ENCODE measurements at places on chromosomes 2 and 18.

DNA sequence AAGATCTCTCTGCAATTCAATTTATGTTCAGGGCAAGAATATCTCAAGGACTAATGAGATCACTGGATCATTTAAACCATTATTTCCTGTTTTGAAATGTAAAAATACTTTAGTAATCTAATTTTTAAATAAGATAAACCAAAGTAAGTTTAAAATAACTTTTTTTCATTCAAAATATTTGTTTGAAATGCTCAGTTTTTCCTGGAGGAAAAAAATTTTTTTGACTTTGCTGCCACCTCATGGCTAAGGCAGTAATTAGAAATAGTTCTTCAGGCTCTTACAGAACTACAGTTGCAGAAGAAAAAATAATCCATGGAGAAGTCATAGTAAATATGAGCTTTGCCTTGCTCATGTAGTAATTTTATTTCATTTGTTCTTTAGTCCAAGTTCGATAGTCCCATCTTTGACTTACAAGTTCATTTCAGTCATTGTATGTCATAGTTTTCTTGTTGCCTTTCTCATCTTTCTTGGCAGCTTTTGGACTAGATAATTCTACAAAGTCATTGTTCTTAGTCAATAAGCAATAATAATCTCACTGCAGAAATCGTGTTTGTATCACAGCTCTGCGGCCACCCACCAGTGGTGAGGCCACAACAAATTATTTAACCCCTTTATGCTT lies 127.4 kb downstream of the DPP4 start:
- DNase-seq = no peak

DNA sequence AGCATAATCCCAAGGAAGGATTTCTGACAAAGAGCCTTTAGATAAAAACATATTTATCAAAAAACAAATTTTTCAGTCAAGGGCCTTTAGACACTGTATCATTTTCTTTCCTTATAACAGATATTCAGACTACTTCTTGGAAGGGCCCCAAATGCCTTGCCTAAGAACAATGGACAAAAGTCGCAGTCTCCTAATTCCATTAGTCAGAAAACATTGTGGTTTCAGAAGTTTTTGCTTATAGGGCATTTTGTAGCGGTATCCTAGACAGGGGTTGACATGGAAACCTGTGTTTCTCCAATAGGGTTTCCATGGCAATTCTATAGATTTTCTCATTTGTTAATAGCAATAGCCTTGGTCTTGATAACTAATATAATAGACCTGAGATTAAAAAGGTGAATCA lies 36.7 kb upstream of the AGPS start:
- DNase-seq = no peak

DNA sequence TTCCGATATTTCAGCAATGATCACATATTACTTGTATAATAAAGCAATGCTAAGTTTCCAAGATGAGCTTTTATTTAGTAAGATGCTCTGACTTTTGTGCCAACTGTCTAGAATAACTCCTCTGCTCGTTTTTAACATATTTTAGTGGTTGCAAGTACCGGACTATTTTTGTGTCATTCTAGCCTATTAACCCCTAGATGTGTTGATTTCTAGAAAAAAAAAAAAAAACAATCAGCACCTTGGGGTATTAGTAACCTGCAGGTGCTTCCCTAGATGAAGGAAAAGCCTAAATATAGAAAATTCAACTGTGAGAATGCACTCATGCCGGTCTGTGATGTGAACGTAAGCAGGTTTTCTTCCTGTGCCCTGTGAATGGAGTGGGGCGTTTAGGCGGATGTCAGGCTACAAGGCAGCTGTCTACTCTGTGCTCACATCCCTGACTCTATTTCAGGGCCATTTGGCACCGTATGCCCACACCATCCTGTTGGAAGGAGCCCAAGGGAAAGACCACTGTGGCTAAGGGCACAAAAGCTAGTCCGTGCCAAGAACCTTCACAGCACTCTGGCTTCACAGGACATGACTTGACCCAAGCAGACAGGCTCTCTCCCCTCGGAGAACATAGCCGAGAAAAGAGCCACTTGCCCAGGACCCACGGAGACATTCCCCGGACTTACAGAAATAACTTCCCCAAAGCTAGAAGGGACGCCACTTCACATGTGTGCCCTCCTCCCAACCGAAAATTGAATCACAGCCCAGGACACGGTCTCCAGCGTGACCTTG lies 60.9 kb upstream of the AGAP1 start:
- peak; percentile 31 for DNase-seq

DNA sequence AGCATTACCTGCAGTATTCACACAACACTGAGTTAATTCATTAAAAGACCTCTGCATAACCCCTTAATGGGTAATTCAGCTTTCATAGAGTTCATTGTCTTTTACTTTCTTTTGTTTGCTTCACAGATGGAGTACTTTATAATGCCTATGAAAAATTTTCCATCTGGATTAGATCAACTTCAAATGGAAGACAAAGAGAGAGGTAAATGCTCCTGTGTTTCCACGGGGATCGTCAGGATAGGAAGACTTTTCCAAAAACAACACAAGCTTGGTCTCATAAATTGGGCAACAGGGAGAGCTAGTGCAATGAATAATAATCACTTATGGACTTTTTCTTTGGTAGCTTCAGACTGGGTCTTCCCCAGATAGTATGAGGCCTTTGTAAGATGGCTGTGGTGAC lies 100.7 kb downstream of the ICOS start:
- DNase-seq = no peak

DNA sequence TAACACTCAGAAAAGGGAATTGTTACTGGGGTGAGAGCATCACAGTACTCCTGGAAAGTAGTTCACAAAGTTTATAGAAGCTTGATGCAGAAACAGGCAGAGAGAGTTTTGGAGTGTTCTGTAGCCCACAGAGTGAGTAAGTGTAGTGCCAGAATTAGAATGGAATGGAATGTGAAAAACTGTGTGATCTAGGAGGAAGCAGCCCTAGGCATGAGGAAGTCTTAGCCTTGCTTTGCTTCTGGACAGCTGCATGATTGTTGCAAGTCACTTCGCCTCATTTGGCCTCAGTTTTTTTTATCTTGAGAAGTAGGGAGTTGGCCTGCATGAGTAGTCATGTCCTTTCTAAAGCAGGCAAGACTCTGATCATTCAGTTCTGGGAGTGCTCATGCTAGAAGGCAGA lies 10.9 kb downstream of the SERPINB12 start:
- no peak for DNase-seq

- no peak for DNase-seq
Measured at GRCh38 chr2:175183674-175184073, 2.2 kb upstream of the ATP5MC3 start.

- DNase-seq = no peak
Measured at GRCh38 chr2:207819839-207820784, 50.4 kb upstream of the FZD5 start.

GRCh38 chr2:231781798-231782726 lies 980 bp upstream of the PDE6D start:
- DNase-seq = no peak

DNA sequence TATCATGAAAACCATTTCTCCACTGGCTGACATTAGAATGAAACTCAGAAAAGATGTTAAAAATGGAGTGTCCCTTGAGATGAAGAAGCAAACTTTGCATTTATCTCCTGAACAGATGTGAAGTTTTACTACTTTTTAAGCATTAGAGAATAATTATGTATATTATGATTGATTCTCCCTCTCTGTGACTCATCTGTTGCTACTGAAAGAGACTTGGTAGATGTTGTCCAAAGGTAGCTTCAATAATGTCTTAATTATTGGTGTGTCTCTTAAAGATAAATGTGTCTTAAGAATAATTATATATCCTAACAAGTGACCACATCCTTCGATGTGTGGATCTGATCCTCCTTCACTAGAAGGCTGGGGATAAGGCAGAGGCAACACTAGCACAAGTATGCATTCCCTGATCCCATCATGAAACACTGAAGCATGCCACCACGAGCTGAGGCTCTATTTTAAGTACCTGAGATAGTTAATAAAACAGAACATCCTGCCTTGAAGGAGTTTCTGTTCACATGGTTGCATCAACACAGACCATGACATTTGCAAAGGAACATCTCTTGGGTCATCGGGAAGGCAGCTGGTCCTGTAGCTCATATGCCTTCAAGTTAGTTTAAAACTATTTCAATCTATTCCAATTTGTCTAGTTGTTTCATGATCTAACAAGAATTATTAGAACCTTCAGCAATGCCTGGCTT lies 15.5 kb downstream of the RND3 start:
- DNase-seq = no peak

DNA sequence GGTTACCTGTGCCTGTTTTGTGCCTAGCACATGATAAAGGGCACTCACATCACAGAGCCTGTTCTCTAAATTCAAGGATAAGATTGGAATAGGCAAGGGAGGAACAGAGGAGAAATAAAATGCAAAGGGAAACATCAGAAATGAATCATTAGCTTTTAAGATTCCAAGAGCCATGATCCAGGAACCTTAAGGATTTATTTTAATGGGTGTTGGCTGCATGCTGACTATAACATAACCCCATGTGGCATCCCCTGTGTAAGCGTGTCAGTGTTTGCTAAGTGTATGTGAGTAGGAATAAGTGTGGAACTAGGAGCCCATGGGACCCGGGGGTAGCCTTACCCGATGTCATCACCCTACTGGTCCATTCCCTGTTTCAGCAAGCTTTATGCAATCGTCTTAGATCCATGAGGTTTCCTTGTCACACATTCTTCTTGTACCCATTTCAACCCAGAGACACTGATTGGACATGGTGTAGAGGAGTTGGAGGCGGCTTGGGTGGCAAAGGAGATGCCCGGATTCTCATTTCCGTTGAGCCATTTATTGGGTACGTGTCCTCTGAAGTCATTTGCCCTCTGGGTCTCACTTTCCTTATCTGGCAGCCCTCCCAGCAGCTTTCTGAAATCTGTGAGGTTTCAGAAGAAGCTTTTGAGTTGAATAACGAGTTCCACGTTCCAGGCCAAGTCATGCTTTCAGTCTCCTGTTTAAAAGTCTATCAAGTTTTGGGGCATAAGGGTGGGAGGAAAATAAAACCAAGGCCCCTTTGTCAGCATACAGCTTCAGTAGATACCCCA lies 117.0 kb downstream of the MGAT5 start:
- no peak for DNase-seq

DNA sequence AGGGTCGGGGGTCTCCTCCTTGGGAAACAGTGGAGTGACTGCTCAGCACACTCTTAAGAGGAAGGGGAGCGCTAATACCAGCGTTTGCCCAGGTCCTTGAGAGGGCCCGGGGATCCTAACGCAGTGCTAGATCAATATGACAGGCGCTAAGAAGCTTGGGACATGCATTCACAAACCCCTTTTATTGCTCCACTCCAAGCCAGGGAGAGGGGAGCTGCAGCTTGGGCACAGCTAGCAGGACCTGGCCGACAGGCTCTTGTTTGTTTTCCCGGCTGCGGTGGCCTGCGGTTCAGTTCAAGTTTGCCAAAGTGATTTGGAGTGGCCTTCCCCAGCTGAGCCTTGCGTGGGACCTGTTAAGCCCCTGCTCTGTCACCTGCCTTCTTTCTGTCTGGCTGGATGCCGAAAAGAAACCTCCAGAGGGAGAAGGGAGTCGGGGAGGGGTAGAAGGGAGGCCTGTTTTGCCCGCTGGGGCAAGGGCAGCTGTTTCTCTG lies 152.1 kb downstream of the GLI2 start:
- no peak for DNase-seq

DNA sequence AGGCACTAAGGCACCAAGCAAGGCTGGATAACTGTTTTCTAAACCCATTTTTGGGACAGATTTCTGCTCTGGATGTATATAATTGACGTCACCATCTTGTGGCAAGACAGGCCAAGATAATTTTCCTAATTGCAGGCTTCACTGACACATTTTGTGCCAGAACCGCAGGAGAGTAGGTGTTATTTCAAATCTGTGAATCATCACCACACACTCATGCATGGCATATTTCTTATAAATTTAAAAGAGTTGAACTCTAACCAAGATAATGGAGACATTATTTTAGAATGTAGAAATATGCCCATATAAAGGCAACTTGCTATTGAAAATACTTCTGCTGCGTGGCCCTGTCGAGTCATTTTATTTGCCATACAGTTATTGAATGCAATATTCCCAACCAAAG lies 68.3 kb upstream of the ACYP2 start:
- no peak for DNase-seq

DNA sequence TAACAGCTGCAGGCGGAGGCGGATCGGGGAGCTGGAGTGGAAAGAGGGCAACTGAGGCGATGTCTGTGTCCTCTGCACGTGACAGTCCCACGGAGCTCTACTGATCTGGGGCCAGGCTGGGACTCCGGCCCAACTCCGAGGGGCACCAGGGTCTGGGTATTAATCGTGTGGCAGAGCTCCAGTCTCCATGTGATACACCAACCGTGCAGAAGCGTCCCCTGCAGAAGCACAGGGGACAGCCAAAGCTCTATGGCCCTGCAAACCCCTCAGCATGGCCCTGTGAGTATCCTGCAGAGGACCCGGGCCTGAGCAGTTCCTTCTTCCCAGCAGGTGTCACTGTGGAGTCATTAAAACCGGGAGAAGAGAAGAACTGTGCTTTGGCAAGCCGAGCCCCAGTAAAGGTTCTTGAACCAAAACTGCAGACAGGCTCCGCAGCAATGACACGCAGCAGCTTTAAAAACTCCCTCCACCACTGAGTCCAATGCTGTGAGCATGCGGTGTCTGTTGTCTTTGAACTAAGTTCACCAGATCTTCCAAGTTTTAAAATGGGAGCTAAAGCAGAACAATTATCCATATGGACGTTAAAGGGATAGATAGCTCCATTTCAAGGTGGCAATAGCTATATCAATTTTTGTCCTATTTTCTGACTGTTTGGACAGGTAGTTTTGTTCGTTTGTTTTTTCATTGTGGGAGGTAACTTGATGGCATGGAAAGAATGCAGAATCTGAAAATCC lies 79.4 kb downstream of the TMEM182 start:
- peak; percentile 1 for DNase-seq

GRCh38 chr18:23502516-23503037 lies 734 bp upstream of the RMC1 start:
- no peak for DNase-seq

- no peak for DNase-seq
Measured at GRCh38 chr2:72003124-72003523, 144.5 kb downstream of the CYP26B1 start.

DNA sequence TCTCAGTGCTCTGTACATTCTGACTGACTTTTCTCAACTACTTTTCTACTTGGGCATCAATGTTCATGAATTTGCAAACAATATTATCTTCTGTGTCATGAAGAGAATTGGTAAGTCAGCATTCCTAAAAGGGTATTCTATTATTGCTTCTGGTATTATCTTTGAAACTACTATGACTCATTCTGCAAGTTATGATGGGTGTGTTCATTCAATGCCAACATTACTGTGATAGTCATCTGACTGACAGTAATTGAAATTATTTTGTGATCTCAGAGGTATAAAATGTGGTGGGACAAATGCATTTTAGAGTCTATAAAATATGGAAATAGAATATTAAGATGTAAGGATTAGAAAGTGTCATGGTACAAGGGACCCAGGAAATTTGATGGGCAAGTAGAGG lies 736.0 kb upstream of the CELF4 start:
- no peak for DNase-seq

DNA sequence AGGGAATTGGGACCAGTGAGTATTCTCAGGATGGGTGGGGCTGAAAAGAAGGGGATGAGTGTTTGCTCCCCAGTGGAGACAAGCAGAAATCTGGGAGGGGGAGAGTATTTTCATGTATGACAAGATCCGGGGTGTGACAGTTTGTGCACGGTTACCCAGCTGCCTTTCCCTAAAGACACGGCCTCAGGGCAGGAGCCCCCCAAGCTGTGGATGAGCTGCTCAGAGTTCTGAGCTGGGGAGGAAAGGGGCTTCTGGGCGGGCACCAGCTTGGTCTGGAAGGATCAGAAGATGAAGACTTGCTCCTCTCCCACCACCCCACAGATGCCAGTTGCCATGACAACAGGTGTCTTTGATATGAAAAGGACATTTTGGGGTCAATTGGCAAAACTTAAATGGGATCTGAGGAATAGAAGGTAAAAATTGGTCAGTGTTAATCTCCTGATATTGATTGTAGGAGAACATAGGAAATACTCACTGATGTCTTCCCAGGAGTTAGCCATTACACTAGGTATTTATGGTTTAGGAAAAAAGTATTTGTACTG lies 29.2 kb downstream of the ZCCHC2 start:
- no peak for DNase-seq

Data from NCI-H1092 (cell line).